NCI-H2107 (cell line): ENCODE measurements at places on chromosomes 16 and 17.

GRCh38 chr17:16974569-16975276 is 2.8 kb upstream of the TNFRSF13B start:
- no peak for DNase-seq

DNA sequence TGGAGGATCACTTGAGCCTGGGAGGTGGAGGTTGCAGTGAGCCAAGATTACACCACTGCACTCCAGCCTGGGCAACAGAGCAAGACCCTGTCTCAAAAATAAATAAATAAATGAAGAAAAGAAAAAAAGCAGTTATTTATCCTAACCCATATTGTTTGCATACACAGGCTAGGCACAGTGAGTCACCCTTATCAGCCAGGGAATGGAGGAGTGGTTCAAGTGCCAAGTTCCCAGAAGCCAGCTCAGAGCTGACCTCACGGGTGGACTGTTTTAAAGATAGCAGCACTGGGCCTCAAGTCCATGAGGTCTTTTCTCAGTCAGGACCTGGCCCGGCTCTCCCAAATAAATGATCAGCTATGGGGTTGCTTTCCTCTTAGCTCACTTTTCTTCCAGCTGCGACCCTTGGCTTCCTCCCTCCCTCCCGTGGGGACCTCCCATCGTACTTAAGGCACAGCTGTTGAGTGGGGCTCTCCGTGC is 22.6 kb upstream of the MGAT5B start:
- DNase-seq = no peak

DNA sequence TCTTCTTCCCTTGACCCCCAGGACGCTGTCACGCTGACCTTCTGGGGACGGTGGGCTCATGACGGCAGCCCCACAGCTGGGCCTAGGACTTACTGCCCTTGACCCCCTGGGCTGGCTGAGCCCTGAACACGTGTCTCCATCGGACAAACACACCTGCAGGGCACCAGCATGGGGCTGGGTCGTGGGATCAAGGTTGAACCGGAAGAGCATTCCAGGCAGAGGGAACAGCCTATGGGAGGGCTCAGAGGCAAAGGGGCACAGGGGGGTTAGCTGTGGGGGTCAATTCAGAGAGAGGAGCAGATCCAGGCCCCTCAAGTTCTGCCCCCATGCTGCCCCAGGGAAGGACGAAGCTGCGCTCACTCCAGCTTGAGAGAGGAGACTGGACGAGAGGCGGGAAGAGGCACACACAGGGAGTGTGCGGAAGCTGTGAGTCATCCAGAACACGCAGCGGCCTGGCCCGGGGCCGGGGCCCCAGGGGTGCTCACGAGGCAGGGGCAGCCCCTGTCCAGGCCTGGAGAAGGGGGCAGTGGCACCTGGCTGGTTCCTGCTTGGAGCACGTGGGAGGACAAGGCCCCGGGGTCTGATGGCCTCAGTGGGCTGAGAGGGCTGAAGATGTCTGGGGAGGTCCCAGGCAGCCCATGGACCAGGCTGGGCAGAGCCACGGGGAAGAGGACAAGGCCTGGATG is 9.9 kb downstream of the SSTR5 start:
- DNase-seq = no peak

DNA sequence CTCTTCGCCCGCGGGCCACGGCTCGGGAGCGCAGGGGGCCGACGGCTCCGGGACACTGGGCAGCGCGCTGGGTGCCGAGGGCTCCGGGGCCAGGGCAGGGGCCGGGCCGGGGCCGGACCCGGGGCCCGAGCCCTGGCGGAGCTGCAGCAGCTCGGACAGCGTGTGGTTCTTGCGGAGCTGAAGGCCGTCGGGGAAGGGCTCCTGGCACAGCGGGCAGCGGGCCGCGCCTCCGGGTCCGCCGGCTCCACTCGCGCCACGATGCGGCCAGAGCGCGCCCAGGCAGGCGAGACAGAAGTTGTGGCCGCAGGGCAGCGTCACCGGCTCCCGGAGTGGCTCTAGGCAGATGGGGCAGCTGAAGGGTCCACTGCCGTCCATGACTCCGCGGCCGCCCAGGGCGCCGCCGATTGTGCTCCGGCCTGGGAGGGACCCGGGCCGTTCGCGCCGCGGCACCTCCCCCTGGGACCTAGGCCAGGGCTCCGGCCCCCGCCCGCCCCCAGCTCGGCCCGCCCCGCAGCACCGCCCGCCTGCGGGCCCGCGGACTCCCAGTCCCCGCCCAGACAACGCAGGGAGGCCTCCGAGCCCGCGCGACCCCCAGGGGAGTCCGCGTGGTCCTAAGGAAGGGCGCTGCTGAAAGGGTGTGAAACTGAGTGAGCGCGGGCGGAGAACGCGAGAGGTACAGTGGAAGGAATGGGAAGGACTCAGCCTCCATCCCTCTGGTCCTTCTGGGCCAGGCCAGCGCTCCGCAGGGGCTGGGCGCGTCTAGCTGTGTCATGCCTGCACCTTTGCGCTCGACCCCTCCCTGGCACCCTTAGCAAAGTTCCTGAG is at the start of gene TRIM47:
Gene TRIM47, minus strand, starts transcription at position 408 of the 825 bp plus-strand sequence. Its CDS starts 33 bp downstream, at position 375.
- DNase-seq = no peak

- no peak for DNase-seq
Observed at GRCh38 chr16:48607056-48607825, 2.7 kb downstream of the N4BP1 start.

- no peak for DNase-seq
Observed at GRCh38 chr17:18364166-18364565, 816 bp upstream of the SHMT1 start.

DNA sequence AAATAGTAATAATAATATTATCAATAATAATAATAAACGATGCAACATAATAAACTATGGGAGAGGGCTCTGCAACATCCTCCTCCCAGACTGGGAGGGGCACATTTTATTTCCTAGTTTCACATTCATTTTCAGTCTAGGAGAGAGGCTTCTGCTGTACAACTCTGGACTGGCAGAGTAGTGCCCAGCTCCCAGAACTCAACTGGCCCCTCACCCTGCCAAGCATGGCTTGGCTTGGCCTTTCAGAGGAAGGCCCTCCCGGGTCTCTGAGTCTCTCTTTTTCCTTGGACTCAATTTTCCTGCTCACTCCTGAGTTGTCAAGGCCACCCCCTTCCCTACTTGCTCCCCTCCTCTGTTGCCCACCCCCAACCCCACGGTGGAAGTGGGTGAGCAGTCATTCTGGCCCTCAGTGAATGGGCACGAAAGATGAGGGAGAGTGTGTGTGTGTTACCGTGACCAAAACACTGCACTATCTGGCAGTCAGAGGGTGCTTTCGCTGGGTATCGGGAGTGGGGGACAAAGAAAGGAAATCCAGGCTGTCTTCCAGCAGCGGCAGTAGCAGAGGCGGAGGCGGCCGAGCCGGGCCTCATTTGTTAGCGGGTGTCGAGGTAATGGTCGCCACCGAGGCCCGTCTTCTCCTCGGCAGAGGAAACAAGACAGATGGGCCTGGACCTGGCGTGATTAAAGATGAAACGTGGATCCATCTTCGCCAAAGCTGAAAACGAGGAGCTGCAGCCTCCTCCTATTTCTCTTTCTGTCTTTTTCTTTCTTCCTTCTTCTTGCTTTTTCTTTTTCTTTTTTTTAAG is 2.3 kb downstream of the HOXB4 start:
- no peak for DNase-seq

GRCh38 chr17:74446551-74447500 is 14.9 kb downstream of the GPRC5C start:
- DNase-seq = no peak

- DNase-seq = no peak
Observed at GRCh38 chr16:83409347-83409746, 398.4 kb upstream of the HSBP1 start.

GRCh38 chr17:56939869-56940484 is 20.9 kb downstream of the COIL start:
- peak; percentile 2 for DNase-seq

- no peak for DNase-seq
Observed at GRCh38 chr17:7016418-7016817, 4.0 kb downstream of the RNASEK start.

DNA sequence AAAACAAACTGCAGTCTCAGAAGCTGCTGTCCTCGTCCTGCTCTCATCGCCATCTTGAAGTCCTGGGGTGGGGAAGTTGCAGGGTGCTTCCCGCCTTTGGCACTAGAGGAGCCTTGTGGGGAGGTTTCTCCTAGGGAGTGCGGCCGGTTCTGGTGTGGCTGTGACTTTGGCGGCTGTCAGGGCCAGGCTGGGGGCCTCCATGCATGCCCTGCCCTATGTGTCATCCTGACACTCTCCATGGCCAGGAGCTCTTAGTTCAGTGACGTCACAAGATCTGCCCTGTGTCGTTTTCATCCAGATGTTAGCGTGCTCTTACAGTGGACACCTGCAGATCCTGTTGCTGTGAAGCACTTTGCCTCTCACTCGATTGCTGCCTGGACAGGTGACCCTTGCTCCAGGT is 49.6 kb downstream of the PLD6 start:
- no peak for DNase-seq

- DNase-seq = no peak
Observed at GRCh38 chr16:50408001-50408561, 39.3 kb upstream of the BRD7 start.

DNA sequence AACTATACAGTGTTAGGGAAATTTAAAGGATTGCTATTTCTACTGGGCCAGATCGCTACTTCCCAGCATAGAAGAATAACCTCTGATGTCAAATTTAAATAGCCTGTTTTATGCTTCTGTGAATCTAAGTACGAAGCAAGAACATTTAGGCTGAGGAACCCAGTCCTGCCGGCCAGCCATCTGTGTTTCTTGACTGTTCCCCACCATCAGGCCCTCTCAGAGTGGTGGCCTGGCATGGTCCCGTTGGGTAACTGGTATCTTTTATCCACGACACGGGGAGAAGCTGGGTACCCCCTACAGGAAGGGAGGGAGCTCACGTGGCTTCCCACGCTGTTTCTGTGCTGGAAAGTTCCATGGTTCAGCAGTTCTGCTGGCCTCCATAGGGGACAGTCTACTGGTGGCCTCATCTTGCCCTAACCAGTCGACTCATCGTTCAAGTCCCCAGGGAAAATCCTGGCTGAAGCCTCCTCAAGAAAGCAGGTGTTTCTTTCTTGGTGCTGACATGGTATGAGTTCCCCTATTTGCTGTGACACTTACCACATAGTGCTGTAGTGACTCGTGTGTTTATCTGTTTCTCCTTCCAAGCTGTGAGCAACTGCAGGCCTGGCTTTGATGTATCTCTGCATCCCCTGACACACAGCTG is 201.7 kb upstream of the NLRP1 start:
- no peak for DNase-seq

DNA sequence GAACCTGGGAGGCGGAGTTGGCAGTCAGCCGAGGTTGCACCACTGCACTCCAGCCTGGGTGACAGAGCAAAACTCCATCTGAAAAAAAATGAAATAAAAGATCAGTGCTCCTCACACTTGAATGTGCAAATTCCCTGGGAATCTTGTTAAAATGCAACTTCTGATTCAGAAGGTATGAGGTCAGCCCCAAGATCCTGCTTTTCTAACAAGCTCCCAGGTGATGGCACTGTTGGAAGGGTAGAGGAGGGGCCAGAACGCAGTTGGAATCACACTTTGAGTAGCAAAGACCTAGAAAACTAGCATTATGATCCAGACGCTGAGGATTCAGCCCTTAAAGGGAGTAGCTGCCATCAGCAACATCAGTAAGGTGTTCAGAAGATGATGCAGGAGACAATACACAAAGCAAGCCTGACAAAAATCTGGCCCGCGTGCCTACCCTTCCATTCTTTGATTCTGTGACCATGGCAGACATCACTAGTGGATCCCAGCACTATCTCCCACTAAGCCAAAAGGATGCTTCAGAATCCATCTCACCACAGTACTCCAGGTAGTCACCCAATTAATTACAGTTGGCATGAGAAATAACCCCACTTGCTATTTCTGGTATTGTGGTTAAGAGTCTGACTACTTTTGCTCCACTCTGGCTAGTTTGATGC is 33.1 kb upstream of the MEIOC start:
- no peak for DNase-seq

DNA sequence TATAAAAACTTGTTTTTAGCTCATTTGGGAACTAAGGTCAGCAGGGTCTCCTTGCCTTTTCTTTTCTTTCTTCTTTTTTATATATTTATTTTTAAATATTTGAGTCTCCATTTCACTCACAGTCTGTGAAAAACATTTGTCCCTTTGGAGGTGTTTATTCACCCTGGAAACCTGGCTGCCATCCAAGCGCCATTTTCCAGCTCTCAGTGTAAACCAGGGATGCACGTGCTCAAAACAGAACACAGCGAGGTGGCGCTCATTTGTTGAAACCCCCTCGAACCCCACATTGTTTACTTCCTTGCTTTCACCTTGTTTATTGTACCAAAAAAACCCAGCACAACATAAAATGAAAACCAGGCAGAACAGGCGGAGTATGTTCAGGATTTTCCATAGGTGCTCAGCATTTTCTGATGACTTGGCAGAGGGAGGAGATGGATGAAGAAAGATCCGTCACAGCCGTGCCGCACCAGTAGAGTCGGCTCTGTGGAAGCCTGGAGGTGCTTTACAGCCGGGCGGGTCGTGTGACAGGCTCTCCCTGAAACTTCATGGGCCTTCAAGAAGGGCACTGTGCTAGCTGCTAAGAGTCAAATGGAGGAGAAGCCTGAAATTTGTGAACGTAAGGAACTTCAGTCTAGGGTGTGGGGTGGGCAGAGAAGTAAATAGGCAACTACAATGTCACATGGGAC is 284.4 kb downstream of the FOXL1 start:
- DNase-seq = no peak

DNA sequence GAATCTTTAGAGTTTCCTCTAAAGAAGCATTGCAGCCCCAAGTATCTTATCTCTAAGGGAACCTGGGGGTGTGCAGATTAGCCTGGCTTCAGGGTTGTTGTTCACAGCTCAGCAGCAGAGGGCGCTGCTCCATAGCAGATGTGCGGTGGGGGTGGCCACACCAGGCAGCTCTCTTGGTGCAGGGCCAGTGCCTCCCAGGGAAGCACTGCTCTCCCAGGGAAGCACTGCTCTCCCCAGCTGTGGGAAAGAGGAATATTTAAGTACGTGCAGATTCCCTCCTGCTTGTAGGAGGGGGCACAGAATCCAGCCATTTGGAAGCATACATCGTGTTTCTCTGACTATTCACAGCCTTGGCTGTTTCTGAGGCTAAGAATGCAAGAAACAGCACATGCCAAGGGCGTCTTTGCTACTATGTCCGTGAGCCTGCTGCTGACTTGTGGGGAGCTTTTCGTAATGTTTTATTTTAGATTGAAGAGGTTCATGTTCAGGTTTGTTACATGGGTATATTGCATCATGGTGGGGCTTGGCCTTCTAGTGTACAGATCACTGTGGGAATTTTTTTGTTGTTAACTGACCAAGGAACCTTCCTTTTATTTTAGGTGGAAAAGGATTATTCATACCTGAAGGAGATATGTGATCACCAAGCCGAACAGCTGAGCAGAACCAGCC is 217.8 kb downstream of the SPECC1 start:
- DNase-seq = peak; percentile 17

- no peak for DNase-seq
Observed at GRCh38 chr17:977166-977565, 2.4 kb downstream of the NXN start.

DNA sequence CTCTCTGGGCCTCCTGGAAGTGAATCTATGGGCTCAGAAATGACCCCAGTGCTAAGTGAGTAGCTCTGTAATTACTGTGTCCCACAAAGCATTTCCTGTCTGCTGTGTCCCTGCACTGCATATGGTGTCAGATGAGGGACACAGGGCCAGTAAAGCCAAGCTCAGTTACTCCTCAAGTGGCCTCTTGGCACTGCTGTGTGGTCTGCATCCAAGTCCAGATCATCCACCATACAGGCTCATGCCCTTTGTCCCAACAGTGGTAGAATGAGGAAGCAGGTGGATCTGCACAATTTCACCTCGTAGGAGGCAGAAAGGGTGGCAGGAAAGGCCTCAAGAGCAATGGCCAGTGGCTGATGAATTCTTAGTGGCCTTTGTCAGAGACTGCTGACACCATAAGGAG is 146.8 kb downstream of the SOX9 start:
- DNase-seq = no peak
